ENCODE measurements at places on chromosomes 3 and 15.
A peak's percentile ranks its signal among the peaks of the same experiment; 100 is the strongest.

DNA sequence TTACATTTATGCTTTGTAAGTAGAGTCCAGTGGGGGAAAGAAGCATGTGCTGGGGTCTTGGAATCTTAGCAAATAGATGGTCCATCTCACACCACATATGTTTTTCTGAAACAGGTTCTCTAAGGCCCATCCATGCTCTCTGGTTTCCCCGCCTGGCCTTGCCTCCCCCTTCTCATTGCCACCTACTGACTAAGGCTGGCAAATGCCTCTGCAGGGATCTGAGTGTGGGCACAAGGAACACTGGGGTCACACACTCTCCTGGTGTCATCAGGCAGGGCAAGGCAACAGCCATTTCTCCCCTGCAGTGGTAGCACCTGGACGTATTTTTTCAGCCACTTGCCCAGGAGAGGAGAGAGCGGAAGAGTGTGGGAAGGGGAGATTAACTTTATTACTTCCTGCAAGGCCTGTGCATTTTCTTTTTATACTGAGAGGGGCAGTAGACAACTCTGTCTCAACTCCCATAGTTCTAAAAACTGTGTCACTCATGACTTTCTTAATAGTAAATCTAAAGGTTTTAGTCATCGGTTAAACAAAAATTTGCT lies 804.2 kb upstream of the NECTIN3 start:
- no peak for DNase-seq

GRCh38 chr15:39066677-39067076 lies 502.1 kb upstream of the RASGRP1 start:
- DNase-seq, result no peak

GRCh38 chr15:78024883-78025282 lies 52.6 kb downstream of the TBC1D2B start:
- no peak for DNase-seq

GRCh38 chr15:41772720-41773331 lies 1.5 kb upstream of the MAPKBP1 start:
- peak; percentile 15 for DNase-seq

GRCh38 chr15:97995881-97996603 lies 35.5 kb downstream of the ARRDC4 start:
- no peak for DNase-seq

- no peak for DNase-seq
These were observed 91.8 kb downstream of the LIPC start for GRCh38 chr15:58523634-58524033.

DNA sequence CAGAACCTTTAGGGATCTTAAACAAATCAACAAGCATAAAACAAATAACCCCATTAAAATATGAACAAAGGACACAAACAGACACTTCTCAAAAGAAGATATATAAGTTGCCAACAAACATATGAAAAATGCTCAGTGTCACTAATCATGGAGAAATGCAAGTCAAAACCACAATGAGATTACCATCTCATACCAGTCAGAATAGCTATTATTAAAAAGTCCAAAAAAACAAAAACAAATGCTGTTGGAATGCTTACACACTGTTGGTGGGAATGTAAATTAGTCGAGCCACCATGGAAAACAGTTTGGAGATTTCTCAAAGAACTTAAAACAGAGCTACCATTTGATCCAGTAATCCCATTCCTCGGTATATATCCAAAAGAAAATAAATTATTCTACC lies 423.6 kb downstream of the OTOL1 start:
- no peak for DNase-seq

DNA sequence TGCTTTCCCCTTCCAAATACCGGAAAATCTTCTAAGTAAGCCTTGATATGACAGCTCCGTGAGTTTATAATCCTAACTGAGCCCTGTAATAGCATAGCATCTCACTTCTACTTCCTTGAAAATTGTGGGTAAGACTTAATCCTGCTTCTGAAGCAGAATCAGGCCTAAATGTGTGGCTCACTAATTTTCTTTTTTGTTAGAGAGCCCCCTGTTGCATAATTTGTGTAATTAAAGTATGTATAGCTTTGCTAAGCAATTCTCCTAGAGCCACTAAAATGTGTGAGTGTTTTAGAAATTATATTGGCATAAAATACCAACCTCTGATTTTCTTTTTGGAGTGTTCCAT lies 304.4 kb downstream of the FGF12 start:
- DNase-seq, result no peak

- DNase-seq, result no peak
These were observed 46.5 kb downstream of the CD86 start for GRCh38 chr3:122101646-122102045.

DNA sequence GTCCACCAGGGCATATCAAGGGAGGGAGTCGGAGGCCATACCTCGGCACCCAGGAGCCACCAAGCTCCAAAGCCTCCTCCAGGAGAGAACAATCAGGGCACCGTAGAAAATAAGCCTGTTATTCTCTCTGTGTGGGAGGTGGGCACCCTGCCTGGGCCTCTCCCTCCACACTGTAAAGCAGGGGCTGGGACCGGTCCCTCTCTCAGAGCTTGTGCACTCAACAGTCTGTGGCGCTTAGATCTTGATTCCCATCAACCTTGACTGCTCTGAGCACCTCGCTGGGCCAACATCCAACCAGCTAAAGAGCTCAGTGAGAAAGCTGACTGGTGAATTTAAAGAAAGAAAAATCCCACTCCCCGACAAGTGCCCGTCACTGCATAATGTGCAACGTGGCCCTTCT lies 53.0 kb downstream of the PCSK6 start:
- no peak for DNase-seq

GRCh38 chr3:158768881-158769543 lies 32.8 kb upstream of the MFSD1 start:
- no peak for DNase-seq

DNA sequence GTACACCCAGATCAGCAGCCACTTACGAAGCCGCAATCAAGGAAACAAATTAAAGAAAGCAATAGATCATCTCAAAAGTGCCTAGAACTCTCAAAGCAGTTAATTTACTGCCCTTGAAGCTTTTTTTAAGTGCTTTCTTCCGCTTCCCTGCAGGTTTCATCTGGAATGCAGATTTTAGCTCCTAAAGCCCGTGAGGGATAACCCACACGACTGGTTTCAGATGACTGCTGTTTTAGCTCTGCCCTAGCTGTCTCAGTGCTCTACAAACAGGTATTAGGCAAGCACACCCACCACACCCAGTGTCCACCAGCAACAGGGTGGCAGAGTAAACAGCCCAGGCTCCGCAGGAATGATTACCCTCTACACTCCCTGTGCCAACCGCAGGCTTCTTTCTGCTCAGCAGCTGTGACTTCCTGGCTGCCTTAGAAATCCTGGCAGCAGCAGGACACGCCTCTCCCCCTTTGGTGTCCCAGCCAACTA lies 126.0 kb downstream of the FMN1 start:
- no peak for DNase-seq

- DNase-seq, result no peak
These were observed 1.1 kb downstream of the GORASP1 start for GRCh38 chr3:39106281-39106811.

DNA sequence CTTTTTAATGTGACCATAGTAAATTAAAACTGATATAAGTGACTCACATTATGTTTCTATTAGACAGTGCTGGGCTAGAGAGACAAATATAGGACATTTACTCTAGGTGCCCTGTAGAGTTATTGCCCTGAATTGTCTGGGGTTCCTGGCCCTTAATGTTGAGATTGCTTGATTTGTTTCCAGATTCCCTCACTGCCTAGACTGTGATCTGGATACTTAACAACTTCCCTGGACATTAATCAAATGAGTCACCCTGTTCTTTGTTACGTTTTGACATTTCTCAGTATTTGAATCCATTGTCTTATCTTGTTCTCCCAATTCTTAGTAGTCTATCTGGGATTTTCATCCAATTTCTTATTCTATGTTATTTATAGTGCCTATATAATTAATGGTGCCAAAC lies 65.8 kb downstream of the DTWD1 start:
- no peak for DNase-seq

DNA sequence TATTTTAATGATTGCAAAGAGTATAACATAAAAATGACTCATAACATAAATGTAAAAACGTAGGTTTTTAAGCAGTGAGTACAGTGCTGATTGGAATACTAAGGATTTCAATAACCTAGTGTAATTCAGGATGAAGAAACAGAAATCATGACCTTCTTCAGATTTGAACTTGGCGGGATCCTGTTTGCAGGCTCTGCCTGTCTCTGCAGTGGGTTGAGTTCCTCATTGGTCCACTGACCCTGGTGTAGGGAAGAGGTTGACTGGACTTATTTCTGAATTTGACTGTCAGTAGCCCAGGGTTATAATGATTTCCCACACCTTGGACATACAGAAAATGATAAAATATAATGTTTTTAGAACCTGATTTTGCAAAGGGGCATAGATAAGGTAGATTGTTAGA lies 171.7 kb downstream of the FNDC3B start:
- no peak for DNase-seq

DNA sequence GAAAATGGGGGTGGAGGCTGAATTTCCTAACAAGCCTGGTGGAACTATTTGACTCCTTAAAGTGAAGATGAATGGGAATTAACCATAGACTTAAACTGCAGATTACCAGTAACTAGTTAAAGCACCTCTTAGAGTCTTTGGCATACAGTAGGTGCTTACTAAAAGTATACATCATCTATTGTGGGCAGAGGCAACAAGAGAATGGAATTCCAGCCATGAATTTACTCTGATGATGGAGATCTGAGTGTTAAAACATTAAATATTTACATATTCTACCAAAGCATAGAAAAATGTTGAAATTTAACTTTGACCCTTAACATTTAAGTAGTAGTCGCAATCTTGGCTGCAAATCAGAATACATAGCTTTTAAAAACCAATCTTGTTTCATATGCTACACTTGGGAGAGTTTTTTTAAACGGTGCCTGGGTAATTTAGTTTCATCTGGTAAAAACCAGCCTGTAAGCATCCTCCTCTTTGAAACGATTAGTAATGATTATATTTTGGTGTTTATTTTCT lies 5.2 kb downstream of the UBA5 start:
- no peak for DNase-seq

GRCh38 chr3:193767353-193768069 lies 174.5 kb downstream of the OPA1 start:
- DNase-seq, result no peak

DNA sequence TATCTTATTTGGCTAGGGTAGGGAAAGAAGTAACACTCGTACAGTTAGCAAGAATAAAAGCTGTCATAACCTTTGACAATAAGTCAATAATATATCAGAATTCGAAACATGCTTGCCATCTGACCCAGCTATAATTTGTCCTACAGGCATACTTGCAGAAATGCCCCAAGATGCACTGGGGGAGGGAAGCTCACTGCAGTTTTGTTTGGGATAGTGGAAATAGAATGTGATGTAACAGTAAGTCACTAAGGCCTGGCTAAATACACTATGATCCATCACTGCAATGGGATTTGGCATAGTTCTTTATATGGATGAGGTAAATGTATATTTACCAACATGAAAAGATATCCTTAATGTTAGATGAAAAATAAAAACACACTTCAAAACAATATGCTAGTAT lies 25.5 kb upstream of the TMOD3 start:
- DNase-seq, result no peak

GRCh38 chr3:1661839-1662238 lies 436.8 kb upstream of the CNTN4 start:
- DNase-seq, result no peak

- no peak for DNase-seq
These were observed 20.2 kb downstream of the SIN3A start for GRCh38 chr15:75431270-75431669.

- DNase-seq, result no peak
These were observed 204.5 kb upstream of the ST8SIA2 start for GRCh38 chr15:92189166-92189565.

GRCh38 chr3:49681543-49681942 lies 7.4 kb downstream of the APEH start:
- no peak for DNase-seq

- no peak for DNase-seq
These were observed 327.3 kb upstream of the NR2F2 start for GRCh38 chr15:96002890-96003859.

DNA sequence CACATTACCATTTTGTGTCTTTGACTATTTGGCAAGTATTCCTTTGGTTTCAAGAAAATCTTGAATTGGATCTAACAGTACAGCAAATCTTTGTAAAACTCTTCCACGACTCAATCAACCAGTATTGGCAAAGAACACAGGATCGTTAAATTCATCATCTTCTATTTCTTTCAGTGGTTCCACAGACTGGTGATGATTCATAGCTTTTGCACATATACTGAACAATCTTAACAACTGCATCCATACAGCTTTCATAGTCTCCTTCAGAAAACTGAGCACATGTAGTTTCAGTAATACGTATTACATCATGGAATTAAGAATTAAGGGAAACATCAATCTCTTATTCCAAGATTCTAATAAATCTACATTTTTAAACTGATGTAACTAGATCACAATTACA lies 91.6 kb upstream of the LIPC start:
- DNase-seq, result no peak

GRCh38 chr3:55771503-55771902 lies 284.4 kb upstream of the WNT5A start:
- no peak for DNase-seq

DNA sequence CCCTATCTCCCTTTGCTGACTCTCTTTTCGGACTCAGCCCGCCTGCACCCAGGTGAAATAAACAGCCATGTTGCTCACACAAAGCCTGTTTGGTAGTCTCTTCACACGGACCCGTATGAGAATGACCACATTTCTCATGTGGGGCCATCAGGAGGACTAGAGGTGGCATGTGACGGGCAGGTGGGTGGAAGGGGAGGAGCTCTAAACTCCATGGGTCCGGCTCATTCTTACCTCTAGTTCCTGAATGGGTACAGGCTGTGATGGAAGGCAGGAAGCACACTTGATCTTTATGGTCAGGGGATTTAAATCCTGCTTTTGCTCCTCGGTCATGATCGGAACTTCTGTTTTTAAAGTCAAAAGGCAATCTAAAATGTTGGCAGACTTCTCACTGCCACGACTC lies 28.6 kb downstream of the CFAP92 start:
- no peak for DNase-seq

DNA sequence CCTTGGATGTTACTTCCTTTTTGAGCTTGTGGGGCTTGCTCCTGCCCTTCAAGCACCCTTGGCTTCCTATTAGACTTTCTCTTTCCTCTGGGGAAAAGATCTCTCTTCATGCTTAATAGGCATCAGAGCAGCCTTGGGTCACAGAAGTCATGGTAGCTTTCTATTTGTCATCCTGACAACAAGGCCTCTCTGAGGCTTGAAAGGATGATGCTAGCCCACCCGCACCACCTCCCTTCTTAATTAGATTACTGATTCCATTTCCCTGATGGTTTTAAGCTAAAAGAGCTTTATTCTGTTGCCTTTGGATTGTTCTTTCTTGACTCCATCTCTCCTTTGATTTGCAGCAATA lies 435.5 kb upstream of the TPM1 start:
- DNase-seq, result no peak

DNA sequence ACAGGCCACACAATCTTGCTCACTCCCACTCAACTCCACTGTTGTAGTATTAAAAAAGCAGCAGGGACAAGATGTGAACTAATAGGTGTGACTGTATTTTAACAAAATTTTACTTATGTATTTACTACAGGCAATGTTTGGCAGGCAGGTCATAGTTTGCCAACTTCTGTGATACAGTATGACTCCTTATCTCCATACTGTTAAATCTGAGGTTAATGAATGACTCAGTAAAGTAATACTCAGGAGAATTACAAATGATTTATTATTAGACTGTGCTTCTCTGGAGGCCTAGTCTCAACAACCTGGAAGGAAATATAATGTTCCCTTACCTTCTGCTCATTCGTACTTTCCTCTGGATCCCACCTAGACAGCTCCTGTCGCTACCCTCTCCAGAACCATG lies 258.6 kb upstream of the KCNMB2 start:
- DNase-seq, result no peak
